NB4 (cell line): ENCODE measurements at places on chromosomes 3 and 15.

- DNase-seq, result no peak
These were observed 7.8 kb upstream of the LIPC start for GRCh38 chr15:58423831-58424608.

DNA sequence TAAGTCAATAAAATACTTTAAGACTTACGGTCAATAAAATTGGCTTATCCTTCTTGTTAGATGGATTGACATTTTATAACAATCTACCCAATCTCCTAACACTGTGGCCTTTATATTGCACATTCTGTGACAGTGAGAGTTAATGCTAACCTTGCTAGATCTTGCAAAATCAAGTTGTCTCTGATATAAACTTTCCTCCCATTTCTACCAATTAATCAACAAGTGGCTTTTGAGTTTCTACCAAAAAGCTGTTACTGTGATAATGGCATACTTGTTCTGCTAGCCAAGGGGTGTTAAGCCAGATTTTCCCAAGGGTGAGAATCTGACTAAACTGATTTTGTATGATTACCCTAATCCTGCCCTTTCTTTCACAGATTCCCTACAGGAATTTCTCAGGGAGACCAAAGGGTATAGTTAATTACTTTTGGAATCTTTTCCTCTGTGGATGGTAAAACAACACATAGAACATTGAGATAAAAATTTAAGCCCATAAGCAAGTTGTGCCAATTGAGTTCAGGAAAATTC, 174.1 kb upstream of the SUCLG2 start:
- DNase-seq, result no peak

DNA sequence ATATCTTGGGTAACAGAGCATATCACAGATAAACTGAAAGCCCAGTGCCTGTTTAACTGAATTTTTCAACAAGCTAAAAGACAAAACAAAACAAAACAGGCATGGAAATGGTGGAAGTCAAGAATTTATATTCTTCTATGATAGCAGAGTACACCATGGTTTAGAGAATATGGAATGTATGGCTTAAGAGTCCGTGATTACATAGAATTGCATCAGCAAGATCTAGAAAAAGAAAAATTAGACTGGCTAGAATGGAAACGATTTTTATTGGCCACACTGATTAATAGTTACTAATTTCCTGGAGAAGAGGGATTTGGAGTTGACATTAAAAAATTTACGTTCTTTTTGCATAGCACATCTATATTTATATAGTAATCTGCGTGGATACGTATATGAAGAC, 435.2 kb upstream of the DPPA4 start:
- DNase-seq, result no peak

DNA sequence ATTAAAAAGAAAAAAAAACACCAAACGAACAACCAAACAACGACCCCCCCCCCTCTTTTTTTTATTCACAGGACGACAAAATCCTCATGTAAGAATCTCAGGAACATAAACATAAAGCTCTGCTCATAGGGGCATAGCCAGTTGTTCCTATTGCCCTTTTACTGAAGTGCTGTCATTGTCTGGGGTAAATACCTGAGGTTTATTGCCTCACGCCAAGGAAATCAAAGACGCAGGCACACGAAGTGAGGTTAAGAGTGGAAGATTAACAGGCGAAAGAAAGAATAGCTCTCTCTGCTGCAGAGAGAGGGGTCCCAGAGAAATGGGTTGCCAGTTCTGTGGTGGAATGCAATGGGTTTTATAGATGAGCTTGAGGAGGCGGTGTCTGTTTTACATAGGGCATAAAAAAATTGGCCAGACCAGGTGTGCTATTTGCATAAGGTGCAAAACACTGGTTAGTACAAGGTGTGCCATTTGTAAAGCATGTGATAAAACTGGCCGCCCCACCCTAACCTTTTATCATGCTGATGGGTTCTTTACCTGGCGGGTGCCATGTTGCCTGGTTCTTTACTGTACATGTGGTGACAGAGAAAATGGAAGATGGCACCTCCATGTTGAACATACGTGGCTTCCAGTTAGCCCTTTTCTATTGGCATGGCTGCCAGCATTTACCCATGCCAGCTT, 257.6 kb upstream of the ZPLD1 start:
- no peak for DNase-seq

- DNase-seq, result no peak
These were observed 888 bp downstream of the PPP2R3A start for GRCh38 chr3:135966271-135966961.

GRCh38 chr3:14263317-14264005, 84.8 kb downstream of the LSM3 start:
- DNase-seq, result no peak

- DNase-seq, result no peak
These were observed 244.1 kb upstream of the NR2E3 start for GRCh38 chr15:71566226-71566625.

GRCh38 chr3:64316971-64317370, 91.7 kb upstream of the PRICKLE2 start:
- no peak for DNase-seq

GRCh38 chr3:101377796-101378195, 57.4 kb upstream of the IMPG2 start:
- no peak for DNase-seq

GRCh38 chr15:55237219-55238130, 40.7 kb upstream of the RSL24D1 start:
- DNase-seq, result peak; percentile 34

GRCh38 chr3:154180836-154181691, 59.9 kb downstream of the ARHGEF26 start:
- no peak for DNase-seq

DNA sequence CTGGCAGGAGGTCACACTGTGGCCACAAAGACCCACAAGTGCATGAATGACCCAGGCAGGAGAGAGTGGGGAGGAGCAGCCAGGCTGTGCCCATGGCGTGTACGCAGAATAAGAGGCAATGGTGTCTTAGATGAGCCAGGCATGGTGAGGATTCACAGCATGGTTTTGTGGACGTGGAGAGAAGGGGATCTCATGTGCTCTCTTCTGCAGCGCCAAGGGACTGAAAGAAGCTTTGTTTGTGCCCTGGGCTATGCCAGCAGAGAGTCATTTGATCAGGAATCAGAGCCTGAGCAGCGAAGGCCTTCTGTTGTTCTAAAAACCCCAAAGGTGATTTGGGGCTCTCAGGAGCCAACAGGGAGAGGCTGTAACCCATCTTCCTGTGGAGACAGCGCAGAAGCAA, 18.7 kb upstream of the RPP14 start:
- no peak for DNase-seq

DNA sequence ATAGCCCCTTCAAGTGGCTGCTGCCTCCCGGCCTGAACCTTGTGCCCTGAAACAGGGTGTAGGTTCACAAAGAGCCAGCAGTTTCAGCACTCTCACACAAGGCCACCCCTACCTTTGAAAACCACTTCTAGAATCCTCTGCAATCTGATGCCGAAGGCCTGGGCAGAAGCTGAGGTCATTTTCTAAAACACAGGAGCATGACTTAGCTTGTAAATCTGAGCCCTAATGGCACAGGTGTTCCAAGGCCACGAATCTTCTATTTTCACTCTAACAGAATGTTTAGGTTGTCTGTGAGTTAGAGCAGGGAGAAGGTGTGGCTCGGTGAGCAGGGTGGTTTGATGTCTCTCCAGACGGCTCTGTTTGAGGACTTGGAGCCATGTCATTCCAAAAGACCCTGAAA, 62.3 kb downstream of the SYNM start:
- DNase-seq, result no peak

GRCh38 chr3:65439641-65440284, 599.0 kb downstream of the MAGI1 start:
- DNase-seq, result peak; percentile 33

- no peak for DNase-seq
These were observed 33.4 kb downstream of the OXSM start for GRCh38 chr3:25823314-25823713.

GRCh38 chr3:32437896-32438295, 46.2 kb downstream of the CMTM7 start:
- no peak for DNase-seq

GRCh38 chr15:81195339-81195864, 1.3 kb upstream of the IL16 start:
- DNase-seq, result no peak

DNA sequence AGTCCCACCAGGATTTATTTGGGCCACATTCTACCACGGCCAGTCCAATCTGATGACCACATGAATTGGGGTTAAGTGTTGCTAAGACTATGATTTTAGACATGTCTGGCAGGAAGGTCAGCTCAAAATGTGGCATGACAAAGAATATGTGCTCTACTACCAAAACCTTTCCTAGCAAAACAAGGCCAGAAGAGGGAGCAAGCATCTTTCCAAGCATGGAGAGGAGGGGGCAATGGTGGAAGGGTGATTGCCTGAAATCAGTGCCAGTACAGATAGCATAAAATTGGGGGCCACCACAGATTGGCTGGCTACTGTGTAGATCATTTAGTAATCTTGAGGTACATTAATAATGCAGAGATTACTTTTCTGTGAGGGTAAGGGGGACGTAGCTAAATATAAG, 43.2 kb downstream of the TMEM39A start:
- no peak for DNase-seq

DNA sequence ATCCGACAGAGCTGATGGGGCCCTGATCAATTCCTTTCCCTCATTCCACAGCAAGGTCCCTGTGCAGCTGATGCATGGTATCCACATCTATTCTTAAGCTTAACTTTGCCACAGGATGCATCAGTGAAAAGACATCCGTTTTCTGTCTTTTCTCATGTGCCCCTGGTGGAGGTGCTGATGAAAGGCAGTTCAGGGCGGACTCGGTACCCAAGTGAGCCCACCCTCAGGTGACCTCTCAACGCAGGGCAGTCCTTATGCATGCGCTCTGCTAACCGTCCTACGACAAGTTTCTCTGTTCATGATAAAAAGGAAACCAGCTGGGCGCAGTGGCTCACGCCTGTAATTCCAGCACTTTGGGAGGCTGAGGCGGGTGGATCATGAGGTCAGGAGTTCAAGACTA, 251.4 kb downstream of the ADAMTS17 start:
- no peak for DNase-seq

GRCh38 chr15:23671481-23671880, 15.6 kb downstream of the NDN start:
- no peak for DNase-seq

- DNase-seq, result no peak
These were observed 794 bp downstream of the LRIG1 start for GRCh38 chr3:66499881-66500575.

- DNase-seq, result no peak
These were observed 41.3 kb downstream of the SIN3A start for GRCh38 chr15:75410196-75410595.

DNA sequence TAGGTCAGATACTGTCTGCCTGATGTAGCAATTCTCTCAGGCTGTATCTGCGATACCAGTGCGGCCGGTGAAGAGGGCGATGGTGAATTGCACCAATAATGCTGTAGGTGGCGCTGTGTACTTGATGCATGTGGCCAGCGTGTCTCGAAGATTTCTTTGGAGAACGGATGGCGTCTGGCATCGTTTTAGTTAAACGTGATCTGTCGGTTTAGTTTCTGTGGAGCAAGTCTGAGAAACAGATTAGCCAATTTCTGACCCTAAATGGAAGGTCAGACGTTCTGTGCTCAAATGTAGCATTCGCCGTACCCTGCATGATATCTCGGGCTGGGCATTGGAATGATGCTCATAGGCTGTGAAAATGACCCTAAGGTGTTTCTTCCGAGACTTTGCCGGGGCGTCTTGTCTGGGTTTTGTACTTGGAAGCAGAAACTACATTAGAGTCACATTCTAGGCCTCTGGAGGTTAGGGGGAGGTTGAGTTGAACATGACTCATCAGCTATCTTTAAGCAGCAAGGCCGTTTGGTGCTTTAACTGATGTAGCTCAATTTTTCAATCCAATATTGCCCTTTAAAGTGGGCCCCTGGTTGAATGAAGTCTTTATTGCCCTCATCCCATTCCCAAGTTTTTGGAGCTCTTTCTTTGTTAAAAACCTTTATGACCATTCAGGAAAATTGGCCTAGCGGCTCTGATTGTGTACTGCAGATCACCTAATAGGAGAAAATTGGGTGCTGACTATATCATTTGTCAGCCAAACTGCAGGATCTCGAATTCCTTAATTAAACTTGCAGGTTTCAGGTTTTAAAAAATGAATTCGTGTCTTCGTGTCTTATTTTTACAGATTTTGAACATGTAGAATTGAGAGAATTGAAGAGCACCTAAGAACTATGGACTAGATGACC, 80.0 kb downstream of the SQOR start:
- peak; percentile 72 for DNase-seq

- no peak for DNase-seq
These were observed 63.1 kb downstream of the DCLK3 start for GRCh38 chr3:36701249-36701572.

- no peak for DNase-seq
These were observed 20.4 kb upstream of the AP4E1 start for GRCh38 chr15:50888054-50888453.

GRCh38 chr15:87944050-87944449, 312.5 kb downstream of the NTRK3 start:
- DNase-seq, result no peak

- no peak for DNase-seq
These were observed 45.5 kb downstream of the ZIC4 start for GRCh38 chr3:147360646-147361453.

DNA sequence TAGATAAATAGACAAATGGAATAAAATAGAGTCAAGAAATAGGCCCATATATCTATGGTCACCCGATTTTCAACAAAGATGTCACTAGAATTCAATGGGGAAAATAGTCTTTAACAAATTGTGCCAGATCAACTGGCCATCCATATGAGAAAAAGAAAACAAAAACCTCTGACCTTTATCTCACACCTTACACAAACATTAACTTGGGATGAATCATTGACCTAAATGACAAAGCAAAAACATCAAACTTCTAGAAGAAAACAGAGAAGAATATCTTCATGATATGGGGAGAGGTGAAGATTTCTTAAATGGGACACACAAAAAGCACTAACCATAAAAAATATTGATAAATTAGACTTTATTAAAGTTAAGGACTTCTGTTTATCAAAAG, 31.9 kb downstream of the ITGA11 start:
- DNase-seq, result no peak

DNA sequence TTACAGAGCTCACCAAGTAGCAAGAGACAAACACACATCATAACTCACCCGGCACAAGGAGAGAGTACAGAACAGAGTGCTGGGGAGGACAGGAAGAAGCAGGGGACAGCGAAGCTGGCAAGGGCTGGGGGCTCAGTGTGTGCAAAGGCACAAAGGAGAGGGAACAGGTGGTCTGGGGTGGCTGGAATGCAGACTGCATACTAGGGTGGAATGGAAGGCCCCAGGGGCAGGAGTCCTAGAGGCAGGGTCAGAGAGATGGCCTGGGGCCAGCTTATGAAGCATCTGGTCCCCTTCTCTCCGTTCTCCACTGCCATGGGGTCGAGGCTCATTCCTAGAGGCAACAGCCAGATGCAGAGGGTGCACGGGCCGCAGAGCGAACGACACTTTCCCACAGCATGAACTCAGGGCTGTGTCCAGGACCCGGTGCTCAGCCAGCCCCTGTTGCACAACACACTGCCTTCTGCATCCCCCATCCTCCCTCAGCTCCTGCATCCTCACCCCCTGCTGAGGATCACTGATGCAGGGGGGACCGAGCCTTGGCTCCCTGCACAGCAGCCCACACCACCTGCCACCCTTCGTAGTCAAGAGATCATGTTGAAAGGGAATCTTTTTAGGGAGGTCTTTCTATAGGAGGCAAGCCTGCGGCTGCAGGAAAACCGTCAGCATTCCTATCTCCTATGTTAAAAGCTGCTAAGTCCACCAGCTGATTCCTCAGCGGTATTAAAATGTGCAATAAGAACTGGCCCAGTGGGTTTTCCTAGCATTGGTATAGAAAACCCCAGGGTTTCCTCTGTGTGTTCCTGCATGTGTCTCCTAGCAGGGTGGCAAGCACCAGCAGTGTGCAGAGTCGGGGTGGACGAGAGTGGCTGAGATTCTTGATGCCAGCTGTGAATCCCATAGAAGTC, 293.5 kb downstream of the UACA start:
- DNase-seq, result no peak

- DNase-seq, result no peak
These were observed 262.9 kb downstream of the ZMAT3 start for GRCh38 chr3:178808748-178809147.
